ENCODE measurements at places on chromosomes 4 and X.

DNA sequence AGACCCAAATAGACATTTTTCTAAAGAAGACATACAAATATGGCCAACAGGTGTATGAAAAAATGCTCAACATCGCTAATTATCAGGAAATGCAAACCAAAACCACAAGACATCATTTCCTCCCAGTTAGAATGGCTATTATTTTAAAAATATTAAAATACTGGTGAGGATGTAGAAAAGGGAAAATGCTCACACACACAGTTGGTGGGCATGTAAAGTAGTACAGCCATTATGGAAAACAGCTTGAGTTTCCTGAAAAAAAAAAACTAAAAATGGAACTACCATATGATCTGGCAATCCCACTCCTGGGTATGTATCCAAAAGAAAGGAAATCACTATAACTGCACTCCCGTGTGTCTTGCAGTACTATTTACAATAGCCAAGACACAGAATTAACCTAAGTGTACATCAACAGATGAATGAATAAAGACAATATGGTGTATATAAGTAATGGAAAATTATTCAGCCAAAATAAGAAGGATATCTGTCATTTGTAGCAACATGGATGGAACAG is 128.9 kb upstream of the DKK2 start:
- DNase-seq = no peak

DNA sequence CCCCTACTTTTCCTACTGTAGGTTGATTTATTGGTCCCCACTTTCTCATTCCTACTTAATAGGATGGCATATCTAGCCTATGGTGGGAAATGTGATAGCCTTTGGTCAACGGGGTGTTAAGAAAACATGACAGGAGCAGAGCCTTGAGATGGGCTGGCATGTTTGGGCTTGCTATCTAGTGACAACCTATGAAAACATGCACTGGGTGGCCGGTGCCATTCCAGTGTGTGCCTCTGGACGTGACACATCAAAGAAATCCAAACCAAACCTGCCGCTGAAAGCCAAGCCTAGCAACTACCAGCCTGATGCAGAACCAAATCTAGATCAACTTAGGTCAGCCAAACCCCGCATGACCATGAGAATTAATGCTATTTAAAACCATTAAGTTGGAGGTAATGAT is 317.6 kb downstream of the DMD start:
- no peak for DNase-seq

GRCh38 chr4:1113311-1114009 is at the start of gene RNF212:
TSS of gene RNF212 (minus strand) at chr4:1113564. CDS start at chr4:1113464, 100 bp downstream.
- no peak for DNase-seq

DNA sequence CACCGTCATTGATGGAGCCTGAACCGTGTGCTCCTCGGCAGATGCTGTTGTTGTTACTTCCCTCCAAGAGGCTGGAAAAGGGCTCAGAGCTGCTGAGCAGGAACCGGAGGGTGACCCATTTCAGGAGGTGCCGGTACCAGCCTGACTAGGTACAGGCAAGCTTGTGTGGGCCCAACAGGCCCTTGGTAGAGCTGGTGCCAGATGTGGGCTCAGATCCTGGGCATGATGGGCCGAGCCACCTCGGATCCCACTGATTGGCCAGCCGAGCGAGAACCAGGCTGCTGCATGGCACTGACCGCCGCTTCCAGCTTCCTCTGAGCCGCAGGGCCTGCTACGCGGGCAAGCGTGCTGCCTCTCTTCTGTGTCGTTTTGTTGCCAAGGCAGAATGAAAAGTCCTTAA is 33.7 kb downstream of the NOP14 start:
- DNase-seq = no peak

- DNase-seq = no peak
Observed at GRCh38 chrX:136546371-136546781, 14.4 kb downstream of the VGLL1 start.

GRCh38 chr4:3205995-3206394 is 43.0 kb upstream of the MSANTD1 start:
- DNase-seq = no peak

GRCh38 chrX:68838571-68838910 is 9.7 kb downstream of the EFNB1 start:
- DNase-seq = no peak

DNA sequence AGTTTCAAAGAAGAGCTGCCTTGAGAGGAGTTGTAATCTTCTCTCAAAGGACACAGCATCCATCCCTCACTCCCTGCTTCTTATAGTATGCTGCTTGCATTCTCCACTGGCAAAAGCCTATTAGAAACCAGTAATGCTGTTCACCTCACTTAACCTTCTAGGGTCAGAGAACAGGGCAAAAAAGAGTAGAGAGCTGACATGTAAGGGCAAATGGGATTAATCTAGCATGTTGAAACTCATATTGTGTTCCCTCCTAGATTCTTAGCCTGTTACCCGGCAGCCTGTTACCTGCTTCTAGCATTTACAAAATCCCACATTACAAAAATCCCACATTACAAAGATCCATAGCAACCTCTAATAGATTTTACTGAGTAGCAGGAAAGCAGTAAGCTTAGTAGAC is 244.7 kb downstream of the SLC7A11 start:
- DNase-seq = no peak

DNA sequence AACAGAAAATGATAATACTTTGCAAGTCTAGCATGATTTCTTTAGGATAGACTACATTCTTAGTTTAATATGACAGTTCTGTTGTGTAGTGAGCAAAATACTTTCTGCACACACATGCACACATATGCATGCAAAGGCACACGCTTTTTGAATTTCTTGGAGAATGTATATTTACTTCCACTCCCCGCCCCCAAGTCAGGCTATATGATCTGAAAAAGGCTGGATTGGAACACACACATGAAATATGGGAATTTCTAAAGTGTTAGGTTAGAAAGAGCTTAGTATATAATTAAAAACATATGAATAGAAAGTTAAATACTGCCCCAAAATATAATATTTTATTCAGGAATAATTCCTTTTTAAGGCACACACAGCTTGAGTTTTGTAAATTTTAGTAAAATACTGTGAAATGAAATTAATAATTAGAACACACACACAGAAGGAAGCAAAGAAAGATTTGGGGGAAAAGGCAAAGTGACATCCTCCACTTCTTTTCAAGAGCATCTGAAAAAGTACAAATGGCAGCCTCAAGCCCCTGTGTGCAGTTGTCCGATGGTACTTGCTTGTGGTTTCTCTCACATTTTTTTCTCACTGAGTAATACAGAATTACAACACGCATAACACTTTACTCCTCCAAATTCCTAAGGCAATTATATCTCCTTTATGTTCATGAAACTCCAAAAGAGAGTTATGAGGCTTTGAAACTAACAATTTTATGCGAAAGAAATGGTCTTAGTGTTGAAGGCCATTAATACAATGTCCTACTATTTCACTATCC is 228.9 kb upstream of the ETNPPL start:
- DNase-seq = no peak

- DNase-seq = no peak
Observed at GRCh38 chr4:113060853-113061252, 11.4 kb downstream of the ANK2 start.

- peak; percentile 52 for DNase-seq
Observed at GRCh38 chr4:78059524-78059889, 2.4 kb downstream of the FRAS1 start.

GRCh38 chr4:144190009-144190408 is 49.5 kb upstream of the GYPA start:
- no peak for DNase-seq

DNA sequence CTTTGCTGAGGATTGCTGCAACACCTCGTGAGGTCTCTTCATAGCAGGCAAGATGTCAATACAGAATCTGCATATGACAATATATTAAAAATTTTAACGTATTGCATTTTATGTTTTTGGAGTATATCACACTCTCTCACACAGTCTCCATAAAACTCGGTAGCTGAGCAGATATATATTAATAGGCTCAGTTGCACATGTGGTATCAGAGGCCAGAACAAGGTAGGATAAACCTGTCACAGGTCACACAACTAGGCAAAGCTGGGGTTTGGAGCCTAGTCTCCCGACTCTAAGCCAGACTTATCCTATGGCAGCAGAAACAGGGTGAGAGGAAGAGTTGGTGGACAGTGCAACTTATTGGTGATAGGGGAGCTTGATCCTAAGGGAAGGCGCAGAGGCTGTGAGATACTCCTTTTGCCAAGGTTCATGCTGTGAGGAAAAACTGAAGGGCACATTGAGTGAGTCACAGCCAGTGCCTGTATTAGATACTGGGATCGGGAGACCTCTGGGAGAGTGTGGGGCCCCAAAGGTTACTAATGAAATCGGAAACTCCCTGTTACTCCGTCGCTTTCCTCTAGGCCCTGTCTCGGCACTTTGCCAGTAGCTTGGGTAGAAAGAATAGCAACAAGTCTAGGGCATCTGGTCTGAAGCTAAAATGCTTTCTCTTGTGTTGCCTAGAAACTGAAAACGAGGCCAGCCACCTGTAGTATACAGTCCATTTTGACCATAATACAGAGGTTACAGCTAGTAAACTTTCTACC is 195.7 kb downstream of the ARHGAP10 start:
- no peak for DNase-seq

DNA sequence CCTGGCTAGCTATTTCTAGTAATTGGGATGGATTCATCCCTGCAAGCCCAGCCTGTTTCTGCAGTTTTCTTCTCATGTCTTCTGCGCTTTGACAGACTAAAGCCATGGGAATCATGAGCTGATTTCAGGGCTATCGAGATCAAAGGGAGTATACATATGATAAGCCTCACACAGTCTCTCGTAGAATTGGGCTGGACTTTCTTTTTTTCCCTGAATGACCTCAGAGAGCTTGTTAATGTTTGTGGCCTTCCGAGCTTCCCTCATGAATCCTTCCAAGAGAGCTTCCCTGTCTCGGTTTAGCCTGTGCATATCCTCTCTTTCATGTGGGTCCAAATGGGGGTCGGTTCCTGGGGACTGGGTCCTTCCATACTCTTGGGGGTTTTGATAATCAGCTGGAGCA is 130.3 kb downstream of the ADRA2C start:
- DNase-seq = no peak

- DNase-seq = no peak
Observed at GRCh38 chr4:139419388-139419914, 34.5 kb upstream of the RAB33B start.

GRCh38 chrX:646796-647195 is 16.2 kb downstream of the SHOX start:
- DNase-seq = no peak

- no peak for DNase-seq
Observed at GRCh38 chr4:53937327-53937726, 127.1 kb downstream of the CHIC2 start.

GRCh38 chr4:31261632-31262031 is 541.5 kb downstream of the PCDH7 start:
- DNase-seq = no peak

- DNase-seq = peak; percentile 66
Observed at GRCh38 chrX:11111037-11111851, at the start of gene HCCS. TSS of gene HCCS (plus strand) at chrX:11111332. CDS start at chrX:11112061, 729 bp downstream.

DNA sequence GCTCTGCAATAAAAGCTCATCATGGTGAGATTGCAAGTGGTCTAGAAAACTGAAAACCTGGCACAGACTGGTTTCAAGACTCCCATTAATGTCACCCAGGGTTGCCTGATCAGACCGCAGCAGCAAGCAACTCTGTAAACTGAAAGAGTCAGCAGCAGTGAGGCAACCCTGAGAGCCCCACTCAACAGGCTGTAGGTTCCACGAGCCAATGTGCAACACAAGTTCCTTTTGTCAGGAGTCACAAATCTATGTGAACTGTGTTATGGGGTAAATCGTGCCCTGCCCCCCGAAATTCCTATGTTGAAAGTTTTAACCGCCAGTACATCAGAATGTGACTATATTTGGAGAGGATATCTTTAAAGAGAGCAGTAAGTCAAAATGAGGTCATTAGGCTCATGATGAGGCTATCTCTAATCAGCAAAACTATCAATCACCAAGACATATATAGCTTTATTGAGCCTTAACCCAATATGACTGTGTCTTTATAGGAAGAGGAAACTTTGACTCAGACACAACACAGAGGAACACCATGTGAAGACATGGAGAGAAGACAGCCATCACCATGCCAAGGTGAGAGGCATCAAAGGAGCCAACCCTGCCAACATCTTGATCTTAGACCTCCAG is 94.0 kb downstream of the FBXO8 start:
- DNase-seq = no peak

DNA sequence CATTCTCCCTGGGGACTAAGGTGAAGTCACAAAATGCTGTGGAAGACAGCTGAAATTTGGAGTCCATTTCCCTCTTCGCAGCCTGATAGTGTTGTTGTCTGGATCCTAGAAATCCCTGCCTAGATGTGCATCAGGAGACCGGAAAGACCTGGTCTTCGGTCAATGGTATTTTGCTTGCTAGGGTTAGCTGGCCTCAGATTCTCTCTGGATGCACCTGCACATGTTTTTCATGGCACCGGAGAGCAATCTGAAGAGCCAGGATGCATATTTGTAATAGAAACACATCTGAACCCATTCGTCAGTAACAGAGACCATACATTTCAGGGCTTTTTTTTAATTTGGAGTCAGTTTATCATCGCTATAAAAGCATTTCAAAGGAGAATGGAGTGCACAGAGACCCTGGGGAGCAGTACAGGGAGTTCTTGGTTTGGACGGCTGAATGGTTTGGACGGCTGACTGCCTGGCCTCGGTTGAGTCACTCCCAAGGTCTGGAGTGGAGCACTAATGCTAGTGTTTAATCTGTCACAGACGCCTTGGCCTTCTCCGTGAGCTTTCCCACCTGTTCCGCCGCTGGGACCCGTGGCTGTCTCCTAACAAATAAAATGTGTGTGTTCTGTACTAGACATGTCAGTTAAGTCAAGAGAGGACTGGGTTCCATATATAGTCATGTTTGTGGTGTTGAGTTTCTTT is 7.5 kb upstream of the PDLIM3 start:
- DNase-seq = peak; percentile 66

DNA sequence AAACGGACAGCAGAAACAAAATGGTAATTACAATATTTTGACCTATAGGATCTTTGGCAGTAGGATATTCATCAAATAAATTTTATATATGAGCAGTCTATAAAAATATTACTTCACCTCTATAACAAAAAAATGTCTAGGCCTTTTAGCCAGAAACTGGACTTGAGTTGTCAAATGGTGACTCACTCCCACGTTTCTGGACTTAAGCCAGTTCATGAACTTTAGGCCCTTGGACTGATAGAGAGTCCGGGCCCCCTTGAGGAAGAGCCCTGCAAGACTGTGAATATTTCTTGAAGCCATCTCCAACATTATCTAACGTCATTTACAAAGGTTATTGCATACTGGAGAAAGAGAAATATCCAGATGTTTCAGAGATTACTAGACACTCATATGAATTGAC is 106.8 kb upstream of the FAM47A start:
- DNase-seq = no peak

DNA sequence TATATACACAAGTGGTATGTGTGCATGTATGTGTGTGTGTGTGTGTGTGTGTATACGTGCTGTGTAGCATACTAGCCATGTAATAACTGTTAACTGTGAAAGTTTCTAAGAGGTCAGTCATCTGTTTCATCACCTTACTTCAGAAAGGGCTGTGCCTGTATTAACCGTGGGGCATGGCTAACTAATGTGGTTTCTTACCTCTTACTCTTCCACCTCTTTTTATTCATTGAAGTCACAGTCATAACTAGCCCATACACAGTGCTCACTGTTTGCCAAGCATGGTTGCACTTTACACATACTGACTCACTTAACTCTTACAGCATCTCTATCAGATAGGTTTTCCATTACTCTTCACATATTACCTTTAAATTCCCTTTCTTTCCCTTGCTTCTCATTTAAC is 23.7 kb upstream of the LRAT start:
- DNase-seq = no peak

GRCh38 chr4:88327665-88328064 is 43.3 kb upstream of the PPM1K start:
- no peak for DNase-seq

GRCh38 chrX:47214435-47215077 is 3.9 kb upstream of the CDK16 start:
- no peak for DNase-seq

GRCh38 chrX:34918856-34919255 is 23.7 kb upstream of the FAM47B start:
- DNase-seq = no peak
